ENCODE measurements at places on chromosomes 1 and 21. TPM values are rescaled to one million over a fixed set of nuclear protein-coding genes. Genes with fewer than 3 reads are reported as not detected.

DNA sequence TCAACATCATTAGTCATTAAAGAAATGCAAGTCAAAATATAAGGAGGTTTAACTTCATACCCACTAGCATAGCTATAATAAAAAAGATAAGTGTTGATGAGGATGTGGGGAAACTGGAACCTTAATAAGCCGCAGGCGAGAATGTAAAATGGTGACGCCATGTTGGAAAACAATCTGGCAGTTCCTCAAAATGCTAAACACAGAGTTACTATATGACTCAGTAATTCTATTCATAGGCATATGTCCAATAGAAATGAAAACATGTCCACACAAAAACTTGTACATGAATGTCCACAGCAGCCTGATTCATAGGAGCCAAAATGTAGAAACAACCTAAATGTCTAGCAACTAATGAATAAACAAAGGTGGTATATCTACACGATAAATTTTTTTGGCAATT, 23.2 kb downstream of the DDX59 start:
- DNase-seq: no peak

RBM8A gene
- total RNA-seq: 181 TPM

DNA sequence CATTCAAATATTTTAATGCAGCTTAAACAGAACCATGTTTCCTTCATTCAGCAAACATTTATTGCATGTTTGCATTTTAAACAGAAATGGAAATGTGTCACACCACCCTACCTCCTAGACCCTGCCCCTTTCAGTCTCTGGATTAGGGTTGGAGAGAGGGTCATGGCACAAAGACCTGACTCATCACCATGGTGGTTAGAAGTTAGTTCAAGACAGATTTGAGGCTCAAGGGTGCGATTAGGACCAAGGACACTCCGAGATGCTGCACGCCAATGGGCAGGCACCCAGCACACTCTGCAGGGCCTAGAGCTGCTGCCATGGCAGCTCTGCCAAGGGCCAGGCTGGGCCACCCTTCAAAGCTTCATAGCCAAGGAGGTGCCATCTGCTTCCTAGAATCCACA, 86.9 kb downstream of the NAV1 start:
- DNase-seq: no peak

LRRC39 gene
- 0.52 TPM for total RNA-seq

DNA sequence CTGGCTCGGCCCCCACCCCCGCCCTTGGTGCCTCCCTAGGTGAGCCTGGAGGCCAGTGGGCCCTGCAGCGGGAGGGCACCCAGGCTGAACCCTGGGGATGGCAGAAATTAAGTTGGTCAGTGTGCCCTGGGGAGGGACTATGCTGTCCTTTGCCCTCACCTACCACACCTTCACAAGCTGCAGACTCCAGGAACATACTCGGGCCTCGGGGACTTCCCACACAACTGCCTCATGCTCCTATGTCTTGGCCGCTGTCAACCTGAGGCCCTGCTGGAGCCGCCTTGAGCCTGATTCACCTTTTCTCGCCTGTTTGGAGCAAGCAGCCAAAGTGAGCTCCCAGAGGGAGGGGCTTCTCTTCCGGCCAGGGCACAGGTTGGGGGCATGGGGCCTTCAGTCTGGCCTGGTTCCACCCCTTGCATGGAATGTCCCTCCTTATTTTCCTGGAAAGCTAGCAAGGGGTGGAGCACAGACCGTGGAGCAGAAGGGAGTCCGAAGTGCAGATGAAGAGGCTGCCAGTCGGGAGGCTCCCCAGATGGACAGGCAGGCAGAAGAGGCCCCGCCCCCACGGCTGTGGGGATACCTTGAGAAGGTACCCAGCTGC, 24.7 kb downstream of the KNCN start:
- peak; percentile 82 for DNase-seq

DNA sequence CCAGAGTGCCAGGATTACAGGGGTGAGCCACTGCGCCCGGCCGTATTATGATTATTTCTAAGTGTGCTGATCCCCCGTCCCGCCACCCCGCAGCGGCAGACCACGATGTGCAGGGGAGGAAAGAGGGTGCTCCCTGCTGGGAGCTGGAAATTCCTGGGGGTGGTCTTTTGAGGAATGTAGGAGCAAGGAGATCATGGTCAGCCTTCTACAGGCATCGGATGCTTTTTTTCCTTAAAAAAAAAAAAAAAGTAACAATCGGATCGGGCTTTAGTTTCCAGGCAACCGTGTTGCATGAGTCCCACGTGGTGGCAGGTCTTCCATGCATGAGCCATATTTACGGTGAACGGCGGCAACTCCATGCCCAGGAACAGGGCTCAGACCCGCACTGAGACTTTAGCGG, 74.2 kb upstream of the COX20 start:
- peak; percentile 64 for DNase-seq

DNA sequence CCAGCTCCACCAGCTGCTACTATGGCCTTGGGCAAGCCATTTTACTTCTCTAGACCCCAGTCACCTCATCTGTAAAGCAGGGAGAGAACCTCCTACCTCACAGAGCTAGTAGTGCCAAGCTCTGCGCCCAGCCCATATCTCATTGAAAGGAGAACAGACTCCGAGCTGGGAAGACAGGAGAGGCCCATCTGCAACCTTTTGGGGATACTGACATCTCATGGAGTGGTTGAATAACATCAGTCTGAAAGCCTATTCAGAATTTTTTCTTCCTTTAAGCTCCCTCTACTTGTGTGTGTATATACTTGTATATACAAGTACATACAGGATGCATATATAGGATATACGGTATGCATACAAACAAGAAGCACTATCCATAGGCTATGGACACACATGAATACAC, 279.5 kb upstream of the POU3F1 start:
- no peak for DNase-seq

CACYBP gene
- total RNA-seq: 220 TPM

- DNase-seq: peak; percentile 95
These were observed 12.6 kb downstream of the PYCR2 start for GRCh38 chr1:225911191-225912130.

DNA sequence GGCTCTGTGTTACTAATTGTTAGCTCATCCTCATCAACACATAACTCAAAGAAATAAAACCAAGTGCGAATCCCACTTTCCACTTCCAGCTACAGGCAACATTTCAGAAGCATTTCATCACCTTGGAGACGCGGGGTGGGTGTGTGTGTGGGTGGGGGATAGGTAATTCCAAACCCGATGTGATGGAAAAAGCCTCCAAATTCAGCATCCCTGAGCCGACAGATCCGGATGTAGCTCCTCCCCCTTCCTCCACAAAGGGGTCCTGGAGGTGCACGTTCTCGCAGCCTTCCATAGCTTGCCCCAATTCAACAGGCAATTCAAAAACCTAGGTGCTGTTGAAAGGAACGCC, 486 bp downstream of the HSPA13 start:
- DNase-seq: peak; percentile 63

CHIA gene
- not detected for total RNA-seq

GRCh38 chr1:181113059-181113641, 24.6 kb downstream of the IER5 start:
- no peak for DNase-seq

DNA sequence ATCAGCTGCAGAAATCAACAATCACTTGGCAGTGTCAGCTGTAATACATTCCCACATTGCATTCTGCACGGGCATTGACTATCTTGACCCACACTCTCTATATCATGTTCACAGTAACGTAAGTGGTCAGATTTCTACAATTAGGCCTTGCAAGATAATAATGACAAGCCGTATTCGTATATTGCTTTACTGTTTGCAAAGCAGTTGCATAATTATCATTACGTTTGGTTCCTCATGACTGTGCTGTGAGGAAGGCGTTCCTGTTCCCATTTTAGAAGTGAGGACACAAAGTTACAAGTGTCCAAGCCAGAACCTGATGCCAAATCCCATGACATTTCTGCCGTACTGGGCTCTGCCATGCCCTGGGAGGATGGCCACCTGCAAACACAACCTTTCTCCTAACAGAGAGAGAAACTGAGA, 53.5 kb upstream of the TARBP1 start:
- no peak for DNase-seq

DNA sequence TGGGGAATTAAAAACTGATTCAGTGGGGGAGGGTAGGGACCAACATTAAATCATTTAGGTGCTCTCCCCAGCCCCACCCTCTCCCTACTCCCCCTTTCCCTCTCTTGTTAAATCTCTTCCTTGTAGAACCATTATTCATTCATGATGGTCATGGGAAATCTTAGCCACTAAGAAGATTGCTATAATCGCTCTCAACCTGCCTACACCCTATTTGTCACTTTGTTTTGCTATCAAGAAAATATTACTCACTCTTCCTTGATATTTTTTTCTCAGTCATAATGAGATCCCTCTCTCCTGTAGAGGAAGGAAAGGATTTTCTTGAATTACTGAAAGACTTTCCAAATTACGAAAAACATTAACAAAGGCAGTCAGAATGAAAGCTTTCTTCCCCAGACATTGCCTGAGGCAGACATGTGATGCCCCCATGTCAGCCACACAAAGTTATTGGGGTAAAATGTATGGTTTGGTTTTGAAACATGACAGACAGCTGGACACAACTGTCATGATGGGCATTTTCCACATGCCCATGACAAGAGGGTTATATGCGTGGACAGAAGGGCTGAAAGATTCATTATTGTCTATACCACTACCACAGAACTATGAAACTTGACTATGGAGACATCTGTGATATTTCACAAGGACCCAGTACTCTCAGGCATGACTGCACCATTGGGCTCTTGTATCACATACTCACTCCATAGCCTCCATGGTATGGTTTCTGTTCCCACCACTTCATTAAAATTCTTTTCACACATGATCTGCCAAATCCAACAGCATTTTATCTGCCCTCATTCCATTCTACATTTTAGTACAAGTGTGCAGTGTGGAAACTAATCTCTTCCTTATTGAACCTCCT, 420.1 kb downstream of the DISC1 start:
- no peak for DNase-seq

DENND2C gene
- total RNA-seq: 1.7 TPM

FAM151A gene
- not detected for total RNA-seq

DNA sequence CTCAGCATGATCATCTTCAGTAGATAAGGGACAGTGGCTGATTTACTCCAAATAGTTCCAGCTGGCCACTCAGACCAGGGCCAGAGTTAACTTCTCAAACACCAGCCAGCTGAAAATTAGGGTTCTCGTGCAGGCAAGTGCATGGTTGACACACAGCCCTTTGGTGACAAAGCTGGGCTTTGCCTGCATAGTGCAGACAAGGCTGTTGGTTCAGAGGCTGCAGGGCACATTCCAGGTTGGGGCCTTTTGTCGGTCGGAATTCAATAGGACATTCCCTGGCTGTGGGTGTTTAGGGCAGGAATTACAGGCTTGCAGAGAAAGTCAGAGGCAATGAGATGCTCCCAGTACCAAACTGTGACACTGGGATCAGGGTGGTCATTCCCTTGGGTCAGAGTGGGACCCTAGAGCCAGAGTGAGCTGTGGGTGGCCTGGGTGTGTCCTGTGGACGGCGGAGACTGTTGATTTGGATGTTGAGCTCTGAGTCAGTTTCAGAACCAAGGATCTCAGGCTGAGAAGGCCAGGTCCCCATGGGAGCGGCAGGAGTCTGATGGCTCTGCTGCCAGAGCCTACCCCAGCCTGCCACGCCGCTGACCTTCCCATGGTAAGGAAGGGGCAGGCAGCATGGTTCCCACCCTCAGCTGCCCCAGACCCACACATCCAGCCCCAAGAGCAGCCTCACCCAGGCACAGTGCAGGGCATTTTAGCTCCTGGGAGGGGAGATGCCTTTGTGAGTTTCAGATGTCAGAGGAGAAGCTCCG, 56.2 kb downstream of the STUM start:
- peak; percentile 74 for DNase-seq

- DNase-seq: no peak
These were observed 24.8 kb downstream of the TP53BP2 start for GRCh38 chr1:223820971-223821370.

GRCh38 chr1:200496937-200497336, 87.1 kb upstream of the ZNF281 start:
- DNase-seq: no peak

GRCh38 chr1:109640285-109640865, 15.5 kb upstream of the GSTM4 start:
- DNase-seq: peak; percentile 86

GRCh38 chr1:182644886-182645285, 39.5 kb downstream of the RGS8 start:
- no peak for DNase-seq

MNDA gene
- not detected for total RNA-seq

DNA sequence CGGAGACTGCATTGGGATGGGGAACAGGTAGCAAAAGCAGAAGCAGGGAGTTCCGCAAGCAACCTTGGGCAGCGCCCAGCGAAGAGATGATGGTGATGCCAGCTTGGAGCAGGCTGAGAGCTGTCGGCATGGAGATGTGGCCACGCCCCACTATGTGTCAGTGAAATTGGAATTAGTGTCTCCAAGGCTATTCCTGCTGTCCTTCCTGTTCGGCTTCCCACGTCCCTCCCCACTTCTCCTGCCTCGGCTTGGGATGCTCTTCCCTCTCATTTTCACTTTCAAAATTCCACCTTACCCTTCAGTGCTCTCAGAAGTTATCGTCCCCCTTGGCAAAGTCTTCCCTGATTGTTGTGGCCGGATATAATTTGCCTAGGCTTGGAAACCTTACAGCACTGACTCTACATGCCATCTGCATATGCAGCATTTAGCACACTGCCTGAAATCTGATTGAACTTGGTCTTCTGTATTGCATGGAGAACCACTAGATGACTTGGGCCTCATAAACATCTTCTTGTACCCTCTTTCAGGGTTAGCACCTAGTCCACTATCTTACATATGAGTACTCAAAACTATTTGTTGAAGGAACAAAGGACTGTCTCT, 270.7 kb upstream of the RUNX1 start:
- no peak for DNase-seq

DNA sequence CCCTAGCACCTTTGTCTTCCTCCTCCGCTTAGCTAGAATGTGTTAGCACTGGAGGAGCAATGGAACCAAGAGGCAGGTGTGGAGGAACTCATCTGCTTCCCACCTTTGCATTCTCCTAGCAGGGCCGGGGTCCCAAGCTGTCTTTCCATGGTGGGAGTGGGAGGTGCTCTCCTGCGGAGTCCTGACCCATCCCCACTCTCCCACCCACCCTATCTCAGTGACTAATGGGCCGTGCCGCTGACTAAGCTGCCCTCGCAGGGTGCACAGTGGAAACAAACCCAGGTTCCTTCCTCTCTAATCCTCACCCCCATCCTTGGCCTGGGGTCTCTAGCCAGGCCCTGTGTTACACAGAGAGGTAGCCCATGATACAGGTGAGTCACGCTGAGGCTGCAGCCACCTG, 177.5 kb downstream of the HIVEP3 start:
- DNase-seq: no peak

Measured in H7 (cell line).